Liver (tissue), 10 donors: ENCODE measurements at places on chromosomes 4 and X. TPM values are rescaled to one million over a fixed set of nuclear protein-coding genes. Genes with fewer than 3 reads are reported as not detected.
A peak's percentile ranks its signal among the peaks of the same experiment; 100 is the strongest.

Gene TBC1D8B
- 12.1 TPM for total RNA-seq

DNA sequence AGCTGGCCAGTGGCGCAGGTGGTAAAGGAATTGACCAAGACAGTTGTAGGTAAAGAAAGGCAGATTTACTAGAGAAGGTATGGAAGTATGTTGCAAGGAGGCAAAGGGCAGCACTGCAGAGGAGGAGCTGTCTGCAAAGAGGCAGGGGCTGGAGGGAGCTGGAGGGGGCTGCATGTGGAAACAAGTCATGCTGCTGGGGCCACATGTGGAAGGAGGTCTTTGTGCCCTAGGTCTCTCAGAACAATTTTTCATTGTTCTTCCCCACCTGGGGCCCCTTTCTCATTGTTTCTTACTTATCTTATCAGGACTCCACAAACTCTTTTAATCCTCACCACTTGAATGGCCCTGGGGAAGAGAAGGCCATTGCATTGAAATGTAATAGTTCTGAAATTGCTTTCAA, 144.8 kb upstream of the PLAC1 start:
- DNase-seq = no peak

- no peak for DNase-seq
Measured at GRCh38 chrX:29496636-29497180, 718.7 kb upstream of the MAGEB2 start.

DNA sequence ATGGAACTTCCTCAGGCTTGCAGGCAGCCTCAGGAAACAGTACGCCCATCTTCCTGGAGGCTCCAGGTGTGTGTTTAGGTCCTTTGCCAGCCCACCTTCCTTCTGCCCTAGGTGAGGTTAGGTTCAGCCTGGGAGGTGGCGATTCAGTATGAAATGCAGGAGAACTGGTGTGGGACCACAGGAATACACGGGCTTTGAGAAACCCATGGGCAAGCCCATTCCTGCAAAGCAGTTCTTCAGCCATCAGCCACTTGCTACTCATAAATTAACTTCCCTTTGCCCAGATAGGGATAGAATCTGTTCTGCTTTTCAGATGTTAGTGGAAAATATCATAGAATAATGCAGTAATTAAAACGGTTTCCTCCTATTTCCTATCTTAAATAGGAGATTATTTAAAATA, 32.2 kb downstream of the TBC1D14 start:
- no peak for DNase-seq

Gene LIMCH1
- 30.6 TPM for total RNA-seq

DNA sequence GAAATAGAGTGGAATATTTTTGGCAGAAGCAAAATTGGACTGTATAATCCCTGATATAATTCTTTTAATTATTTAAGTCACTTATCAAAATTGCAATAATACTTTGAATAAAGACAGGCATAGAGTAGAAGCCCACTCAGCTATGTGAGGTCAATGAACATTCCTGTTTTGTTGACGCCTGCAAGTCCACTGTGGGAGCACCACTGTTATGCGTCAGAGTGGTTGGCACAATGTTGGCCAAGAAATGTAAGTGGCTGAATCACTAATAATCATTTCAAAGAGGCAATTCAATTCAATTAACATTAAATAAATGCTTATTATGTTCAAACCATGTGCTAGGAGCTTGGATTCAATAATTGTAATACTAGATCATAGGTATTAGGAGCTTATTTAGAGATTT, 221.0 kb downstream of the SPCS3 start:
- no peak for DNase-seq

DNA sequence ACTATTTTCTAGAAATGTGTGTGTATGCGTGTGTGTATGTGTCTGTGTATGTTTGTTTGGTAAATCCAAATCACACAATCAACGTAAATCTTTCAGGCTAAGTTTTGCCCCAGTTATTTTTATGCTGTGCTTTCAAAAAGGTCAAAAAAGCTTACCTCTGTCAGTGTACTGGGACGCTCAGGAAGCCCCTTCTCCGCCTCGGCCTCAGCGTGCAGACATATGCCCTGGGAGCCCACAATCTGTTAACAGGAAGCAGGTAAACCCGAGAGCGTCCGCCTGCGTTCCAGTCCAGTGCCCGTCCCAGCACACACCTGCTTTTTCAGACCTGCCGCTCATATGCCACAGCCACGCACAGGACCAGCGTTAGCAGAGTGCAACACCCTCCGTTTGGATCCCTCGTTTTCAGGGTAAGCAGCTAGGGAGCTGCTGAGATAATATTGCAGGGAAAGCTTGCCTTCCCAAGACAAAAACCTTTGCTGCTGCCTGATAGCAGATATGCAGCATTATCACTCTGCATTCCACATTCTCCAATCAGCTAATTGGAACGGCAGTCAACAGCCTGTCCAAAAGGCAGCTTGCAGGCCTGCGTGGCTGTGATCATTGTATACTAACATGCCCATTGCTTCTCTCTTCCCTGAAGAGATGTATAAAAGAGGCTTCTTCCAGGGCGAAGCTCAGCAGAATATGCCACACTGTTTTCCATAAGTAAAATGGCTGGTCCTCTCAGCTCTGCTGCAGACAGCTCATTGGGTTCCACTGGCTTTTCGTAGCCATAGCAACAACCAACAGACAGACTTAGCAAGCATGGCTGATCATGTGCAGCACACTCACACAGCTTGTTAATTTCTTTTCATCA, at the start of gene SORBS2:
Gene SORBS2 (minus strand): TSS at position 686 of the 856 bp plus-strand sequence. CDS start 121,623 bp downstream, outside the sequence.
- peak; percentile 48 for DNase-seq

- DNase-seq = no peak
Measured at GRCh38 chr4:46196086-46196485, 72.2 kb upstream of the GABRG1 start.

Gene BBS12
- total RNA-seq = 2.1 TPM

Gene MAGEB18
- not detected for total RNA-seq

Gene FGFR3
- 39.1 TPM for total RNA-seq

DNA sequence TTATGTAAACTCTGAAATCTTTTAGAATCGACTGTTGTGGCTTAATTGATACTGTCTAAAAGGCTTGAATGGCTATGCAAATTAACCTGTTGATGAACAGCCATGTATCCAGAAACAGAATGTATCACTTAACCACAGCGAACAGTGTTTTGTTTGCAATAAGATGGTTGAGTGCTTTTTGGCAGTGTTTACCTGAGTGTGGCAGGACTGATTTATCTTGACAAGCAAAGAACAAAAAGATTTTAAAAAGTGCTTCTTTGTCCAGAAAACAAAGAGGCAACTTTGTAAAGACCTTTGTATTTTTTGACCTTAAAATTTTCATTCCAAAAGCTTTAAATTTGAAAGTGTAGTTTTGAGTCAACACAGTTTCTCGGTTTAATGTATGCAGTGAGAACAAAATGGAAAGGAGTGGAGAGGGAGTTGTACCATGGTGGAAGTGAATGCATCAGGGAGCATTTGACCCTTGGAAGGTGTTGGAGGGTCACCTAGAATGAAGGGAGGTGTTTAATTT, 18.0 kb downstream of the ARHGAP10 start:
- no peak for DNase-seq

Gene SLC49A3
- 2.5 TPM for total RNA-seq

DNA sequence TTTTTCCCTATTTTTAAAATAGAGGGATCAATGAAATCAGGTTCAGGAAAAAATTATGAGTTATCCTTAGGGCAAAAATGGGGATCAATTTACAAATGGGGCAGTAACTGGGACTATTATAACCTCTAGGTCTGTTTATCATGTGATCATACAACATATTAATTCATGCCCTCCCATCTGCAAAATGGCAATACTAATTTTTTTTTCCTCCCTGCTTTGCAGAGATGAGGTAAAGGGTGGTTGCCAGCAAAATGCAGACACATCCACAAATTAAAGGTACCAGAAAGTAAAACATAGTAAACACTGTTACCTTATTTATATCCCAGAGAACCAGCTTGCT, 467 bp downstream of the HSD17B11 start:
- no peak for DNase-seq

- DNase-seq = no peak
Measured at GRCh38 chr4:147736458-147736857, 4.6 kb downstream of the ARHGAP10 start.

DNA sequence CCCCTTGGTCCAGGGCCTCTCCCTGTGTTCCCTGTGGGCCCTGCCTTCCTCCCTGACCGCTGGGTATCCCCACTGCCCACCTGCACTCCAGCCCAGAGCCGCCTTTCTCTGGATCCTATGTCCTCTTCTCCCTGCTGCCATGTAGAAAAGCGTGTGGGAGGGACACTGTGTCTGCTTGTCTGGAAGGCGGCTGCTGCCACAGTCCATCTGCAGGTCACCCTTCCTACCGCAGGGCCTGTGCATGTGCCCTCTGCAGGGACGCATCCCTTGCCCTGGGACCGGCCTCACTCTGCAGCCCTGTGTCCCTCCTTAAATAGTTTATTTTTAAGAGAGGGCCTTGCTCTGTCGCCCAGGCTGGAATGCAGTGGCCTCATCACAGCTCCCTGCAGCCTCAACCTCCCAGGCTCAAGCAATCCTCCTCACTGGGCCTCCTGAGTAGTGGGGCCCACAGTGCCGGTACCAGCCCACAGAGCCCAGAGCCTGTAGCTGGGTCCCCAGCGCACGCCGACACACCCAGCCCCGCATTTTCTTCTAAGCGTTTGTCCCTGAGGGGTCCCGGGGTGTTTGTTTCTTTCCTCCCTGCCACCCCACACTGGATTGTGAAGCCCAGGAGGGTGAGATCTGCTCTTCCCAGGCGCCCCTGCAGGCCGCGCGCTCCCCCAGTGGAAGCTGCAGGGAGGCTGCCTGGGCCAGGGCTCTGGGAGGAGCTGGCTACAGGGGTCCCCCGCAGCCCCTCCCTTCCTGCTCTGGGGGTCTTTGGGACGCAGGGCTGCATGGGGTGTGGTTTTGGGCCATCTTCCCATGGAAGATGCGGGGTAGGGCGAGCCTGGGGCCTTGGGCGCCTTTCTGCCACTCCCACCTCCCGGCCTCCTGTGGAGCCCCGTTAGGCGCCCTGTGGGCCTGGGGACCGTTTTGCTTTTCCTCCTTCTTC, 12.8 kb upstream of the NAT8L start:
- DNase-seq = peak; percentile 27

- DNase-seq = no peak
Measured at GRCh38 chr4:113951263-113951662, 28.2 kb downstream of the ARSJ start.

Gene SPANXA2
- total RNA-seq = not detected

DNA sequence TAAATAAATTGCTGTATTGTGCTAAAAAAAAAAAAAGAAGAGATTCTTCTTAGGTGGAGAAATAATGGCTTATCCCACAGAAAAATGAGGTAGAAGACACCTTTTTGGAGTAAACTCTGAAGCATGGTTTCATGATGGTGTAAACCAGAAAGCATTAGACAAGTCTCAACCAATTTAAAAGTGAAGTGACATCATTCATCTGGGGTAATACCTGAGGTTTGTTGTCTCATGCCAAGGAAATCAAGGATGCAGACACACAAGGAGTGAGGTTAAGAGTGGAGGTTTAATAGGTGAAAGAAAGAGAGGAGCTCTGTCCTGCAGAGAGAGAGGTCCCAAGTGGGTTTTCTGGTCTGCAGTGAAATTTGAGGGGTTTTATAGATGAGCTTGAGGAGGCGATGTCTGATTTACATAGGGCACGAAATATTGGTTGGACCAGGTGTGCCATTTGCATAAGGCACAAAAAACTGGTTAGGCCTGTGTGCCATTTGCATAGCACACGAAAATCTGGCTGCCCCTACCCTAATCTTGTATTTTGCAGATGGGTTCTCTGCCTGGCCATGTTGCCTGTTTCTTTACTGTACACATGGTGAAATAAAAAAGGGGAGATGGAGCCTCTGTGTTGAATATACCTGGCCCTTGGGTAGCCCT, 25.0 kb upstream of the CWH43 start:
- DNase-seq = no peak

Gene TMEM47
- total RNA-seq = 13.4 TPM

Gene PLP1
- 0.09 TPM for total RNA-seq

- DNase-seq = no peak
Measured at GRCh38 chr4:23171976-23172375, 479.2 kb downstream of the GBA3 start.
